ENCODE measurements at places on chromosomes 2 and 18. TPM values are rescaled to one million over a fixed set of nuclear protein-coding genes. Genes with fewer than 3 reads are reported as not detected.

IL1RL2 gene
- polyA plus RNA-seq, result 0.18 TPM

ALK gene
- polyA plus RNA-seq, result 0.03 TPM

PRKAG3 gene
- polyA plus RNA-seq, result 32.9 TPM

GRCh38 chr18:46422552-46423055 lies 234.4 kb downstream of the LOXHD1 start:
- no peak for DNase-seq

DNA sequence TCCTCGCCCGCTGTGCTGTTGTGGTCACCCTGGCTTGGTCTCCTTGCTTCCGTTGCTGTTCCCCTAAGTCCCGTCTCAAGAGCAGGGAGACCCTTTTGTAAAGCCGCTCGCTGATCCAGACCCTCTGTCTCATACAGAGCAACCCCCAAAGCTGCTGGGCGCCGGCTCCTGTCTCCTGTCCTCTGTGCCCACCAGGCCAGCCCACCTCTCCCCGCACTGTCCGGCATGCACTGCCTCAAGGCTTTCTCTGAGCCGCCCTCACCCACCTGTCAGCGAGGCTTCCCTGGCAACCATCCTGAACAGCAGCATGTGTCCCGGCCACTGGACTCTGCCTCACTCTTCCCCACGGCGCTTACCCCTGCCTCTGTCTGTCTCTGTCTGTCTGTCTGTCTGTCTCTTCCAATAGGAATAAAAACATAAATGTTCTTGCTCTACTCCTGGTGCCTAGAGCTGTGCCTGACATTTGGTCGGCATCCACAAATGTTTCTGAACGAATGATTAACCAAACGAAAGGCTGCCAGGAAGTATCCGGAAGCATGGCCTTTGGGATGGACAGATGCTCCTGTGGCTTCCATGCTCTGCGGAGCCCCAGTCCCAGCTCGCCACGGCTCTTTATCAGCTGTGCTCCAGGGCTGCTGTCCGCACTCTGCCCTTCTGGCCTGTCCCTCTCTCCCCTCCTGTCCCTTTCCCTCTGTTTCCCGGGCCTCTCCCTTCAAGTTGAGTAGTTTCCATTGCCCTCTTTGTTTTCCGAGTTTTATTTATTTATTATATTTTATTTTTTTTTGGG lies 7.8 kb downstream of the COLEC11 start:
- DNase-seq, result no peak

NT5C1B gene
- polyA plus RNA-seq, result 0.25 TPM

- no peak for DNase-seq
Measured at GRCh38 chr2:30530346-30530745, 83.3 kb downstream of the LCLAT1 start.

CHST10 gene
- 11.0 TPM for polyA plus RNA-seq

DNA sequence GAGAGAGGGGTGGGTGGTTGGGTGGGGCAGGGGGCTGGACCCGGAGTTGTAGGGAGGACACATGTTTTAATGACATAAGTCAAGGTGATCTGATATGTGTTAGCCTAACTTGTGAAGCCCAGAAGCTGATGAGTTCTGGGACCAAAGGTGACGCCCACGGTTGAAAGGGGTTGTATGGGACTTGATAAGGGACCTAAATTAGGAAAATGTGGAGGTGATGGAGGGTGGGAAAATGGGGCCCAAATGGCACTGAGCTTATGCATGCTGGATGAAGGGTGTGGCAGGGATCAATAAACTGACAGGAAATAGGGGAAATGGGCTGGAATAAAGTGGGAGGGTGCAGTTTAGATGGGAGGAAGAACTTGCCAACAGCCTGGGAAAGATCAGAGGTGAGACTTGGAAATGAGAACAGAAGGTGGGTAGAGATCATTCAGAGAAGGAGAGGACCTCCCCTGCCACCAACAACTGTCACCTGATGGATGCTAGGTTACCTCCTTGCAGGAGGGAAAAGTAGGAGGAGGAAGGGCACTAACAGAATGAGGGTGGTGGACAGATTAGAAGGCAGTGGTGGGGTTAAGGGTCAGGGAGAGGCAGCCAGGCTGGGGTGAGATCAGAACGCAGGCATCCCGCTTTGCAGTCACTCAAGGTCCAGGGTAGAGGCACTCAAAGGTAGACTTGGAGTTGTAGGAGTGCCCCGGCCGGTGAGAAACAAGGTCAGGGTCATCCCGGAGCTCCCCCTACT lies 15.3 kb downstream of the WNT10A start:
- no peak for DNase-seq

DNA sequence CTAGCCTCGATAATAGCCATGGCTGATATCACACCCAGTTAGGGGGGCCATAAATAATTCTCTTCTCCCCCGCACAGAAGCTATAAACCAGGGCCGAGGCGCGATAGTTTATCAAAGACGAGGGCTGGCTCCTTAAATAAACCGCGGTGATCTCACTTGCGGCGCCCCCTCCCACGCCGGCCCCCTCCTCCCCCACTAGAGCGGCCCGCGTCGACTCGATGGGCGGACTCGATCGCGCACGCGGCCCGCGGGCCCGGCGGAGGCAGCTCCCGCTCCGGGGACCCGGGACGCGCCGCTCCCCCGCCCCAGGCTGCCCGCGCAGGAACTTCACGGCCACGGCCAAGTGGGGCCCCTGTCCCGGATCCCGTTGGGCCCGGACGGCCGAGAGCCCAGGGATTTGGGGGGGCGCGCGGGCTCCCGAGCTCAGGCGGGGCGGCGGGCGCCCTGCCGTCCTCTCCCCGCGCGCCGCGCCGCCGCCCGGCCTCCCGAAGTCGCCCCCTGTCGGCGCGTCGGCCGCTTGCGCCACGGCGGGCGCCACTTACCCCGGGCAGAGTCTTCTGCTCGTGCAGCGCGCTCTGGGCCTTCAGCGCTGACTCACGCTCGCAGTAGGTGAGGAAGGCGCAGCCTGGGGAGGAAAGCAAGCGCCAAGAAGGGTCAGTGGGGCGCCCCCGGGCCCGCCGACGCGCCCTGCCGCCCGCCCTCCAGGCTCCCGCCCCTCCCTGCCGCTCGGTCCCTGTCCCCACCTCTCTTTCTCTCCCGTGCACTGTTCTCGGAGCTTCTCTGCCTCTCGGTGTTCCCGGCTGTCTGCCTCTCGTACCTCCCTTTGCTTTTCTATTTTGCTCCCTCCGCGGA lies 80.4 kb downstream of the CELF4 start:
- DNase-seq, result no peak

DNA sequence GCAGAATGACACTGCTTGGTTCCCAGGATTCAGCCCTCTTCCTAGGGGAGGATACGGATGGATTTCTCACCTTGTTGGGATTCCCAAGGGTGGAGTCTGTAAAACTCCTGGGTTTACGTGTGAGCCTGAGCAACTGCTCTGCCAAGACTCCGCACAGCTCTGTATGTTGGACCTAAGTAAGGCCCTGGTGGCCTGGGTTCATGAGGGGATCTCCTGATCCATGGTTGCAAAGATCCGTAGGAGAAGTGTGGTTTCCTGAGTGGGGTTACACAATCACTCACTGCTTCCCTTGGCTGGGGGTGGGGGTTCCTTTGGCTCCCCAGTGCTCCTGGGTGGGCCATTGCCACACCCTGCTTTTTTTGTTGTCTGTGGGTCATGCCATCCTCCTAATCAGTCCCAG lies 37.7 kb downstream of the ANKRD12 start:
- DNase-seq, result no peak

DNA sequence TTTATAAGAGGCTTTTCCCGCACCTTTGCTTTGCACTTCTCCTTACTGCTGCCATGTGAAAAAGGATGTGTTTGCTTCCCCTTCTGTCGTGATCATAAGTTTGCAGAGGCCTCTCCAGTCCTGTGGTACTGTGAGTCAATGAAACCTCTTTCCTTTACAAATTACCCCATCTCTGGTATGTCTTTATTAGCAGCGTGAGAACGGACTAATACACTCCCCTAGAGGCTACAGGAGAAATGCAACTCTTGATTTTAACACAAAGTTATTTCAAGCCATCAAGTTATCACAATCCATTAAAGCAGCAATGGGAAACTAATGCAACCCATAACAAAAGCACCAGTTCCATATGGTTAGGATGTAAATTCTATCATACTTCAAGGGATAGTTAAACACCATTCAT lies 1378.8 kb upstream of the DDX18 start:
- DNase-seq, result no peak

DNA sequence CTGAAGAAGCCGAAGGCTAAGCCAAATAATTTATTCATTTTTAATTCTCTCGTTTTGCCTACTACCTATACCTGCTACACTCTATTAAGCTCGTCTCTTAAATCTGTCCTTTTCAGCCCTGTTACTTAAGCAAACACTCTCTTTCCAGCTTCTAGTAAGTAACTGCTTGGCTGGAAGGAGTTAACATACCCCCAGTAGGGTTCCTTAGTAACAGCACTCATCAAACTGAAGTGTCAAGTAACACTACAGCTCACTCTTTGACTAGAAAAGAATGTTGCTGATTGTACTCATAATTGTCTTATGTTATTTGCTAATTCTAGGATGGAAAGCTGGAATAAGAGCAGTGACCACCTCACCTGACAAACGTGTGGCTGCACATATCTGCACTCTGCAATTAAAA lies 120.0 kb upstream of the SCN7A start:
- DNase-seq, result no peak

Measured in forelimb muscle (tissue), 1 donor.